ENCODE measurements at places on chromosomes 6 and 20.

GRCh38 chr6:23672737-23673136 is 453.3 kb upstream of the NRSN1 start:
- no peak for DNase-seq

DNA sequence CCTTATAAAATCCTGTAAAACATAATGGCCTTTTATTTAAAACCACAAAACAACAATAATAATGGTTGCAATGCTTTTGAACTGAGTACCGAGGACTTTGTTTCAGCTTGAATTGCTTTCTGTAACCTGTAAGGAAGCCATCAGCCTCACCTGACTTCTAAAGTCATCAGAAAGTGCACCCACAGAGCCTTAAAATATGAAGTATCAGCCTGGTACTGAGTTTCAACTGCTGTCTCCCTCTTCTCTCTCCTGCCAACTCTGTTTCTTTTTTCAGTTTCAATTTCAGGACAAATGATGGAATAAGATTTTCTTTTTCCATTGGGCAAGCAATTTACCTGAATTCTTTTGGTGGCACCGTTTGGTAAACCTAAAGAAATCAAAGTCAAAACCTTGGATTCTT is 119.4 kb downstream of the PHACTR1 start:
- DNase-seq, result no peak

DNA sequence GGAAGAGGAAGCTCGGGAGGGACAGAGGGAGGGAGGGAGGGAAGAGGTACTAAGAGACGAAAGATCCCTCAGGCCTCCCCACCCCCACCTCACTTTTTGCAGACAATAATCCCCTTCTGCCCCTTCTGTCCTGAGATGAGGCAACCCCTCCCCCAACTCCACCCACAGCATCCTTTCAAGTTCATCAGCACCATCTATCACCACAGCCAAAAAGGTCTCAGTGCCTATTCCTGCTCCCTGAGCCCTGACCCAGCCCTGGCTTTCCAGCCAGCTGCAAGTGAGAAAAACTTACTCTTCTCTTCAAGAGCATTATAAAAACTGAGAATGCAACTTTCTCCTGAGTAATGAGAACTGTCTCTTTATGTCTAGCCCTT is 133.2 kb upstream of the LRFN2 start:
- DNase-seq, result no peak

- no peak for DNase-seq
Observed at GRCh38 chr6:42689371-42689770, 33.0 kb downstream of the PRPH2 start.

DNA sequence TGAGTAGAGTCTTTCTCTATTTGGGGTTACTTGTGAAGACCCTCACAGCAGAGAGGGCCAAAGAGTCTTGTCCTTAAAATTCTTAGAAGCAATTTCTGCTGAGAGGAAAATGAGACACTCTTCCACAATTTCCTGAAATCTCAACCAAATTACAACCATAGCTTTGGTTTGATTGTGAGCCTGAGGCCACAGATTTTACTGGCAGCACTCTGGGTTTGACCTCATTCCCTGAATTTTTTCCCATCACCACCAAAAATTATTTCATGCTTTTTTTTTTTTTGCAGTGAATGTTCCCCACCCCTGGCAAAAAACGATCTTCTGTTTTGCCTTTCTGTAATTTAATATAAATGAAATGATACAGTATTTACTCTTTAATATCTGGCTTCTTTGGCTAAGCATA is 125.5 kb downstream of the THEMIS start:
- DNase-seq, result no peak

DNA sequence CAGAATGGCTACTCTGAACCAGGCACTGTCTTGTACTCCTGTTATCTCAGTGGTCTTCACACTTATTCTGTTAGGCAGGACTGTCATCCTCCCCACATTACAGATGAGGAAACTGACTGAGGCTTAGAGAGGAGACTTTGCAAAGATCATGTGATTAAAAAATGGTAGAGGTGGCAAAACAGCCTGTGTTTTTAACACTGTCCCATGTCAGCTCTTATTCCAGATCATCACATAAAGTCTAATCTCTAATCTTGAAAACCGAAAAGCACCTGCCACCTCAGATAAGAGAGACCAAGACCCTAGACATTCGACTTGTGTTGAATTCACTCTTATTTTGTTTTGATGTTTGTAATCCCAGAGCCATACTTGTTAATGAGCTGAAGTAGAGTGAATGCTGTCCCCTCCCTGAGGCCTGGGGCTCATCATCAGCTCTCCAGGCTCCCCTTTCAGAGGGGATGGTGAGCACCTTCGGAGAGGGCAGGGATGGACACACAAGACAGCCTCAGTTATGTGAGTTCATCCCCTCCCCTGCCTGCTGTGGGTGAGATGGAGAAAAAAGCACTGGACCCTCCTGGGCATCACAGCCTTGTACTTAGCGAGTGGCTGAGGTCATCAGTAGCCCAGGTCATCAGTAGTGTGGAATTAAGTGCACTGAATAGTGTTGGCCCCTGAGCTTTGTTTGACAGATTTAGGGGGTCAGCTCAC is 30.6 kb downstream of the MTHFD1L start:
- DNase-seq, result no peak

GRCh38 chr20:378961-379336 is 1.6 kb upstream of the TRIB3 start:
- DNase-seq, result no peak

All from NCI-H1694 (cell line).